SK-N-SH (cell line): ENCODE measurements at places on chromosomes 1 and 21. TPM values are rescaled to one million over a fixed set of nuclear protein-coding genes. Genes with fewer than 3 reads are reported as not detected.

Gene PAPPA2
- polyA plus RNA-seq = 0.02 and 0.03 TPM in 2 replicates

Gene SPRR2G
- not detected in 2 replicates for polyA plus RNA-seq

Gene OR2T5
- not detected in 2 replicates for polyA plus RNA-seq

Gene KPRP
- not detected in 2 replicates for polyA plus RNA-seq

Gene KRTAP10-12
- polyA plus RNA-seq = not detected in 2 replicates

Gene NUP210L
- not detected in 2 replicates for polyA plus RNA-seq

Gene DRAXIN
- polyA plus RNA-seq = 0.57 and 0.97 TPM in 2 replicates

Gene TFB2M
- polyA plus RNA-seq = 17.3 and 26.2 TPM in 2 replicates

Gene OR14K1
- polyA plus RNA-seq = not detected in 2 replicates

Gene ADGRL4
- 0.24 and 0.30 TPM in 2 replicates for polyA plus RNA-seq

Gene ACTL8
- polyA plus RNA-seq = 0.05 TPM in 1 of 2 replicates, not detected in the other

Gene LCE1F
- not detected in 2 replicates for polyA plus RNA-seq

Gene GNPAT
- polyA plus RNA-seq = 14.7 and 18.9 TPM in 2 replicates

Gene MPZL1
- 27.3 and 34.4 TPM in 2 replicates for polyA plus RNA-seq

Gene FCGR3B
- not detected in 2 replicates for polyA plus RNA-seq

Gene NUDC
- polyA plus RNA-seq = 96.2 and 153 TPM in 2 replicates

Gene SLC35D1
- polyA plus RNA-seq = 4.8 and 7.2 TPM in 2 replicates

Gene PHF13
- 6.5 and 8.5 TPM in 2 replicates for polyA plus RNA-seq

Gene CENPF
- 14.5 and 14.9 TPM in 2 replicates for polyA plus RNA-seq

Gene TCHH
- polyA plus RNA-seq = not detected in 2 replicates

Gene LRRC38
- 0.02 TPM in 1 of 2 replicates, not detected in the other for polyA plus RNA-seq

Gene C21orf91
- 2.2 TPM in 2 replicates for polyA plus RNA-seq

Gene GPBP1L1
- 28.5 and 38.1 TPM in 2 replicates for polyA plus RNA-seq

Gene SPOCD1
- 10.7 and 12.5 TPM in 2 replicates for polyA plus RNA-seq

Gene CCDC181
- polyA plus RNA-seq = 1.2 TPM in 2 replicates

Gene ZYG11A
- 0.41 TPM in 2 replicates for polyA plus RNA-seq
